NCI-H1048 (cell line): ENCODE measurements at places on chromosomes 5 and 9.

DNA sequence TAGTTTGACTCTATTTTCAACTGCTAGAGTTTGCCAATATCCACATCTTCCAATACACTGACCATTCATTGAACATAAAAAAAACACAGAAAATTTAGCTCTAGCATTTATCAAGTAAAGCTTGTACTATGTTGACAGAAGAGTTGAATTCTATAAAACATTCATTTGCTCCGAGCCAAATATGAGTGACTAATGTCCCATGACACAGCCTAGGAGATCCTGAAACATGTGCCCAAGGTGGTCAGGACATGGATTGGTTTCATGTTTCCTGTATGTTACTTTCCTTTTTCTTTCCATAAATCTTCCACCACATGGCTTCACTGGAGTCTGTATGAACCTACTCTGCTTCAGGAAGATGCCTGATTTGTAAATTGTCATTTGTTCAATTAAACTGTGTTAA is 122.4 kb upstream of the PRDM9 start:
- no peak for DNase-seq

DNA sequence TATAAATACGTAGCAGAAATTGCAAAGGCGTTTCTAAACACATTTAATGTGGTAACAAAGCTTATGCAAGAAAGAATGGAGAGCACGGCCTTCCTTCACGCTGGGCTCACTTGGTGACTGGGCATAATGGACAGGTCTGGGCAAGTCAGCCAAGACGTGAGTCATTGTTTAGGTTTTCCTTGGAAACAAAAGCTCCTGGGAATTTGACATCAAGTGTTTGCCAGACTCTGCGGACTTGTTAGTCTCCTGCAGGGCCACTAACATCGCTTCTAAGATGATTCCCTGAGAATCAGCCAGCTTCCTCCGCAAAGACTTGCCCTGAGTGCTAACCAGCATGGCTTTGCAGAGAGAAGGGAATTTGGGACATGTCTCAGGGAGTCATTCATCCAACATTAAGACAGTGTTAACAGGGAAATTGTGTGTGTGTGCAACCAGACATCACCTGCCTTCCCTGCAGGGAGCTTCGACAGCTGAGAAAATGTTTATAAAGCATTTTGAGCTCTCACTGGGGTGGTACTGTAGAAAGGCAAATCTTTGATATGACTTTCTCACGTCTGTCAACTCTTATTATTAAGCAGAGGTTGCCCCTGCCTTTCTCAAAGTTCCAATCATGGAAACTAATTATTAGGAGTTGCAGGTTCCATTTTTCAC is 182.5 kb downstream of the NTRK2 start:
- DNase-seq: no peak

DNA sequence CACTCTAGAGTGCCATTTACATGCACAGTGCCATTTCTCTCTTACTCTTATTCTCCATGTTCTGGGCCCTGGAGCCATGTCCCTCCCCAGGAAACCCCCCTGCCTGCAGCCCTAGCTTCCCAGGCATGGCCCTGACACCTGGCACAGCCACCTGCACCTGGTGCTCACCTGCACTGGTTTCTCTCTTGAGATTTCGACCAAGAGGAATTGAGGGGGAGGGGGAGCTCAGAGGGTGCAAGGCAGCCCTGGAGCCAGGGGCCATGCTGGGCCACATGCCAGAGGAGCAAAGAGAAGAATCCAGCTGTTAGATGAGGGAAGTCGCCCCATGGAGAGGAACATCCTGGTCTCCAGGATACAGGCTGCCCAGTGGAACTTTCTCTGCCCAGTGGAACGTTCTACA is 65.0 kb upstream of the RAPGEF1 start:
- no peak for DNase-seq

DNA sequence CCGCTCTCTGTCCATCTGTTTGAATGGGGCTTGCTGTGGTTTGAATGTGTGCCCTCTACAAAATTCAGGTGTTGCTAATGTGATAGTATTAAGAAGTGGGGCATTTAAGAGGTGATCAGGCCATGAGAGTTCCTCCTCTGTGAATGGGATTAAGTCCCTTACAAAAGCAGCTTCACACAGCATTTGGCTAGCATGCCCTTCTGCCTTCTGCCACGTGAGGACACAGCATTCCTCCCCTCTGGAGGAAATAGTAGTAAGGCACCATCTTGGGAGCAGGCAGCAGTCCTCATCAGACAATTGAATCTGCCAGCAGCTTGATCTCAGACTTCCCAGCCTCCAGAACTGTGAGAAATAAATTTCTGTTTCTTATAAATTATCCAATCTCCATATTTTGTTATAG is 540.2 kb downstream of the CSNK1G3 start:
- no peak for DNase-seq

GRCh38 chr5:133698259-133698554 is 85.9 kb upstream of the FSTL4 start:
- no peak for DNase-seq

GRCh38 chr9:88425538-88425950 is 37.3 kb downstream of the SPIN1 start:
- no peak for DNase-seq
